ENCODE measurements at places on chromosomes 6 and 20. TPM values are rescaled to one million over a fixed set of nuclear protein-coding genes. Genes with fewer than 3 reads are reported as not detected.

GRCh38 chr20:17875981-17876385, 92.6 kb downstream of the SNX5 start:
- no peak for DNase-seq

- DNase-seq = peak; percentile 60
These were observed 3.2 kb upstream of the IRF4 start for GRCh38 chr6:388202-388903.

DNA sequence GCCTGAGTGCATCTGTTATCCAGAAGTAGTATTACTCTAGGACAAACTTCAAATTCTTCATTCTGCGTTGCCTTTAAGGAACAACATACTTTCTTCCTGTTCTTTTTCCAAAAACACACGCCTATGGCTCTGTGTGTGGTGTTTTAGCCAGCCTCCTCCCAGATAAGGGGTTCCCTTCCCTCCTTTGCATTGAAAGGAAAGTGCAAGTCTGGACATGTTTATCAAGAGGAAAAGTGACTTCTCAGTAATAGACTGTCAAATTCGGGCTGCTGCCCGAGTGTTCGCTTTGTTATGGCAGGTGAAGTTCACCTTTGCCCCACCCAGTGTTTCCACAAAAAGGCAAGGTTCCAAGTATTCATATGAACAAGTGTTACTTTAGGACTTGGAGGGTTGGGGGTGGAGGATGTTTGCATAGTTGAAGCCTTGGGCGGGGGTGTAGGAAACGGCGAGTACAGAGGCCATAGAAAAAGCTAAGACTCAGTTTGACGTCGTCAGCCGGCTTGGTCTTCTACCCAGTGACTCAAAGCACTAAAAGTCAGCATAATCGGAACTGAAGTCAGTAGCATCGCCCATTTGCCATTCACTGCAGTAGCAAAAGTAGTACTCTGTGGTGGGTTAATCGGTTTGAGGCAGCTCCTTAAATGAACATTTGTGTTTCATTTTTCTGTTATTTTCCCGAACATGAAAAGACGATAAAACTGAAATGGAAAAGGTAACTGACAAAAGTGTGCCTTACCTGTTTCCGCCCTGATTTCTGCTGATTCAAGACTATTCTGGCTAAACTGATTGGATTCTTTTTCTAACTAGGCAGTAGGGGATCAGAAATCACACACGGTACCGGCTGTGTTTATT, 12.5 kb downstream of the PRDM1 start:
- no peak for DNase-seq

- DNase-seq = no peak
These were observed 37.7 kb downstream of the AK9 start for GRCh38 chr6:109653264-109653663.

DNA sequence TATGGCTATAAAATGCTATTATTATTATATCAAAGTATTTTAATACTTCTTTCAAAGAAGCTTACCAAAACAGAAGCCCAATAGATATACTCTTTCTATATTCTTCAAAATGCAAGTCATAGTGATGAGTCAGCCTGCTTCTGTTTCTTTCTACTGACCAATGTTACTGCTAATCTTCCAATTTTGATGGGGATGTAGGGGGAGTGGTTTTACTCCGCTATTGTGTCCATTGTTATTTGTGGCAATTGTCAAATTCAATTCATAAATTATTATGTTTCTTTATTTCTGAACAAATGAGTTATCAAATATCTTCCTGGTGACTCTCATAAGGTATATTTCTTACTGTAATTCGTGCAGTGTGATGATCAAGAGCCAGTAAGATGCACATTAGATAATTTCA, 221.5 kb upstream of the DEFB112 start:
- DNase-seq = no peak

DNA sequence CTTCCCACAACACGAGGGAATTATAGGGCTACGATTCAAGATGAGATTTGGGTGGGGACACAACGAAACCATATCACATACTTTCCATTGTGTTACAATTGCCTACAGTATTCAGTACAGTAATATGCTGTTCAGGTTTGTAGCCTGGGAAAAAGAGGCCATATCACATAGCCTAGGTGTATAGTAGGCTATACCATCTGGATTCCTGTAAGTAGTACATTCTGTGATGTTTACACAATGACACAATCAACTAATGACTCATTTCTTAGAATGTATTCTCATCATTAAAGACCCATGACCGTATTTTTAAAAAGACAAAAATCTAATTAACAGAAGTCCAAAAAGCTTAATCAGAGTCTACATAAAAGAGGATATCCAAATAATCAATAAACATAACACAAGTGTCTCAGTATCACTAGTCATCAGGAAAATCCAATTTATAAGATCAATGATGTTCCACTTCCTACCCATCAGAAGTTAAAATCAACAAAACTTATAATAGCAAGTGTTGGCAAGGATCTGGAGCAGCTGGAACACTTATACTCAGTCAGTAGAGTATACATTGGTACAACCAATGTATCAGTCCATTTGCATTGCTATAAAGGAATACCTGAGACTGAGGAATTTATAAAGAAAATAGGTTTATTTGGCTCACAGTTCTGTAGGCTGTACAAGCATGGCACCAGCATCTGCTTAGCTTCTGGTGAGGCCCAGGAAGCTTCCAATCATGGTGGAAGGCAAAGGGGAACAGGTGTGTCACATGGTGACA, 215.9 kb downstream of the CLVS2 start:
- DNase-seq = no peak

GRCh38 chr20:61994546-61994945, 71.1 kb downstream of the TAF4 start:
- DNase-seq = no peak

- DNase-seq = no peak
These were observed 142.6 kb downstream of the MAP3K7 start for GRCh38 chr6:90444160-90444714.

GRCh38 chr20:20608041-20608440, 104.4 kb downstream of the RALGAPA2 start:
- no peak for DNase-seq

DNA sequence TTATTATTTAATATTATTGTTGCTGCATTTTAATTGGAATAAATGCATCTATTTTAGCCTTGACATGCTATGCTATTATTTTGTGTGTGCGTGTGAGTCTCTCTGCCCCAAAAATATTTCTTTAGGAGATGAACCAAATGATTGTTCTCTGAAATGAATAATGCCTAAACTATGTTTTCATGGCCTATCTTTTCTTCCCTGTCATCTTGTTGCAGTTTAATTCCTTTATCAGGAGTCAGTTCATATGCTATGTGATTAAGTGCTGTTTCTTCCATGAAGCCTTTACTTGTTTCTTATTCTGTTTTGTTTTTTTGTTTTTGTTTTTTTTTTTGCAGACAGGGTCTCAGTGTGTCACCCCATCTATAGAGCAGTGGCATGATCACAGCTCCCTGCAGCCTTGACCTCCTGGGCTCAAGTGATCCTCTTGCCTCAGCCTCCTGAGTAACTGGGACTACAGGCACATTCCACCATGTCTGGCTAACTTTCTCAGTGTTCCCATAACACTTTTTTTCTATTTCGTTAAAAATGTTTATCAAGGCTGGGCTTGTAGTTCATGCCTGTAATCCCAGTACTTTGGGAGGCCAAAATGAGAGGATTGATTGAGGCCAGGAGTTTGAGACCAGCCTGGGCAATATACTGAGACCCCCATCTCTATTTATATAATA, 25.7 kb downstream of the TPX2 start:
- no peak for DNase-seq

GRCh38 chr20:23005776-23006175, 29.3 kb upstream of the SSTR4 start:
- DNase-seq = no peak

DNA sequence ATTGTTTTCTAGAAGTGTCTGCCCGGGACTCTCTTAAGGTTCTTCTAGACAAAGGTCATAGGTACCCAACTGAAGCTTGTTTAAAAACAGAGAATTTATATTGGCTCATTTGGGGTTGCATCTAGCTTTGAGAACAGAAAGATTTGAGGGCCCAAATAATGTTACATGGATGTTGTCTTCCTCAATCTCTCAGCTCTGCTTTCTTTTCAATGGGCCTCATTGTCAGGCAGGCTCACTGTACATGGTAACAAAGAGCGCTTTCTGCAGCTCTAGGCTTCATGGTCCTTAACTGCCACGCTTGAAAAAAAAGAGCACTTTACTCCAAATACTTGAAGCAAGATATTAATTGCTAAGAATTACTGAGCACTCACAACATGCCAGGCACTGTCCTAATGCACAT, 22.2 kb downstream of the NHLRC1 start:
- DNase-seq = no peak

- peak; percentile 49 for DNase-seq
These were observed 2.2 kb downstream of the SNX21 start for GRCh38 chr20:45835825-45836224.

GRCh38 chr6:157861814-157862213, 38.8 kb downstream of the SNX9 start:
- no peak for DNase-seq

DNA sequence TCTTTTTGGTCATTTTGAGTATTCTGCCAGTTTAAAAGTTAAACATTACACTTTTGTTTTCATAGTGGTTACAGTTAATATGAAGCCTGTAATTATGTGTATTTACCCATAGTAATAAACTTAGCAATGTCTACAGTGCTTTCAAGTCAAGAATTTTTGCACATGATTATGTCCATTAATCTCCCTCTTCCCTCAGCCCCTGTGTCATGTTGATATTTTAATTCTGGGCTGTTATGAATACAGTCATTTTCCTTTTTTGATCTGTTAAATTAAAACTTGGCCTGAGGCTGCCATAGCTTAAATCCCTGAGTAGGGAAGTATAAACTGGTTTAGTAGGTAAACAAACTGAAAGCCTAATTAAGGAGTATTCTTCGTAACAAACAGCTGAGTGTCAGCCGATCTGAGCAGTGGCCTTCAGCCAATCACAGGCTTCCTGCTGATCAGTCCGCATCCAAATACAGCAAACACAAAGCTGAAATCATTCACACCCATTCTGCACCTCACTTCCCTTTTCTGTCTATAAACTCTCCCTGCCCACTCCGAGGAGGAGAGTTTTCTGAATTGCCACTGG, 9.5 kb upstream of the SFT2D1 start:
- peak; percentile 13 for DNase-seq

DNA sequence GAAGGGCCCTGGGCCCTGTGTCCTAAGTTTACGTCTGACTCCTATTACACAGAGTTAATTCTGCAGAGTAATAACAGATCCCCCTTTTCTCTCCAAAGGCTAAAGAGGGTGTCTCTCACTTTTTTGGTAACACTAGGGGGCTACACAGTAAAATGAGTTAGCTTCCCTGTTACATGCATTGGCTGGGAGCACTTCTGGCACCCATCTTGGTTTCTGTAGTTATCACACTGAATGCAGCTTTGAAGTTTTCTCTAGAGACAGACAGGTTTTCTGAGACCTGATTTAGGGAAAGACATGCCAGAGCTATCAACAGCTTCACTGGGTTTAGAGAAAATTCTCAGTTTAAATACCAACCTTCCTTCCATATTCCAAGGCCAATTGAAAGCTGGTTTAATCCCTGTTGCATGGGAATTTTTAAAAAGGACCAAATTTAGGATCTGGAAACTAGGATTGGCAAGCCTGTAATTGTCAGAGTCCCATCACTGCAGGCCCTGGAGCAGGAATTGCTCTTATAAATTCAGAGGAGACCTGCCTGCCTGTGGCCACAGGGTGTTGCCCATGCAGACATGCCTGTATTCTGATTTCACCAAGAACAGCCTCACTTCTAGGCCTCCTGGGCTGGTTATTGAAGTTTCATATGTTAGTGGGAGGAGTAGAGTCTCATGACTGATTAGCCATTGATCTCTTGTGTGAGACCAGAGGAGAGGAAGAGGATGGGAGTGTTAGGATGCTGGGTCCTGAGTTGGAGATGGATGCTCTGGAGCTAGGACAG, 29.4 kb downstream of the RNF8 start:
- no peak for DNase-seq

DNA sequence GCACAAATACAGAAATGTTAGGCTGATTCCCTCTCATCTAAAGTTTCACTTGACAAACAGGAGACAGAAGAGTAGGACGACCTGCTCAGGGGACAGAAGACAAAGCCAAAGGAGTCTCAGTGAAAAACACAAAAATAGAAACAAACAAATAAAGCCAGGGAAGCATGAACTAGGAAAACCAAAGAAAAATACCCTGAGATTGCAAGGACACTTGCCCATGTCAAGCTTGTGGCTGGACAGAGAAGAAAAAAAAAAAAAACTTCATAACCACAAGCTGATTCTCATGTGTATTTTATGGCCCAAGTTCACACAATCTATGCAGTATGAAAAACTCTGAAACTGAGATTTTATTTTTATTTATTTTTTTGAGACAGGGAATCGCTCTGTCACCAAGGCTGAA, 85.6 kb upstream of the BEND6 start:
- DNase-seq = no peak

GRCh38 chr6:166751051-166751595, 124.1 kb upstream of the RPS6KA2 start:
- DNase-seq = no peak

- no peak for DNase-seq
These were observed 95.7 kb downstream of the LY86 start for GRCh38 chr6:6683969-6684833.

DNA sequence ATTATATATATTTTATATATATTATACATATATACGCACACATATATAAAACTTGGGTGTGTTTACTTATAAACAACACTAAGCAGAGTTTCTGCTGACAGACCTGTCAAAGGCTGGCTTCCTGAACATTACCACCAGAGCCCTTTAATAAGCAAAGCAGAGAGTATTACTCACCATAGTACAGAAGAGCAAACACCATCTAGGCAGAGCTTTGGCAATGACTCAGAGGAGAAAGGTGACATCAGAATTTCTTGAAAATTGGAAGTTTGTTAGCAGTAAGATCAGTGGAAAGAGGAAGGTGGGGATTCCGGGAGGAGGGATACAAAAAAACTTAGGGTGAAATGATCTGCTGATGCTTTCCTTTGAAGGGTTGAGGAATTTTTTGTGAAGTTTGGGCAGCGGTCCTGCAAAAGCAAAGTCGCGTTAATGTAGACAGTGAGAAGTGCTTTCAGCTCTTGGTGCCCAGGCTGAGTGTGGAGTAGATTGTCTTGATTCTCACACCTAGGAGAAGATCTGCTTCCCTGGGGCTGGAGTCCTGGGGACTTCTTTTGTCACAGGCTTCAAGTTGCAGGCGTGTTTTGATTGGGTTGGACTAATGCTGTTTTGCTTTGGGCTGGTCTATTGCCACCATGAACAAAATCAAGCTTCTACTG, 109.6 kb upstream of the BACH2 start:
- no peak for DNase-seq

The SLC52A3 gene
- 1.4 TPM for total RNA-seq

The ULBP3 gene
- total RNA-seq = 5.4 TPM

The LTA gene
- total RNA-seq = not detected

The GCM1 gene
- total RNA-seq = not detected

The C20orf141 gene
- not detected for total RNA-seq

The DEFB115 gene
- total RNA-seq = not detected

The IP6K3 gene
- total RNA-seq = 3.0 TPM

The MAFB gene
- total RNA-seq = 93.6 TPM

The CLPSL2 gene
- total RNA-seq = not detected

The MAPK13 gene
- 3.9 TPM for total RNA-seq

All from tibial nerve (tissue), 4 donors.